ENCODE measurements at places on chromosomes 7 and 10. TPM values are rescaled to one million over a fixed set of nuclear protein-coding genes. Genes with fewer than 3 reads are reported as not detected.

- peak; percentile 86 for DNase-seq
Measured at GRCh38 chr7:22488643-22489462, 11.1 kb downstream of the STEAP1B start.

The OPALIN gene
- not detected for total RNA-seq

DNA sequence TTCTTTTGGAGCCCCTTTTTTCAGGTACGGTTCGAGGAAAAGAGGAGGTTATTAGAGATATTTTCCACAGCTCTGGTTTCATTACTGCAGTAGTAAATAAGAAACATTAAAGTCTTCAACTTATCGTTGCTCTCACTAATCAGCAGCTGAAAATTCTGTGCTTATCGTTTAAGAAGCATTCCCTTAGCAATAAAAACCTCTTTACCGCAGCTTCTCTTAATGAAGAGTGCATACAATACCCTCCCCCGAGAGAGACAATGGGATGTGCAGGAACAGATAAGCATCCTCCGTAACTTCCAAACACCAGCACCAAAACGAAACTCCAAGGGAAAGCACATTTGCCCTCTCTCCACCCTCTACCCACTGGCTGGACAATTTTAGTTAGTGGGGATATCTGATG, 384.5 kb downstream of the NEBL start:
- no peak for DNase-seq

- DNase-seq = no peak
Measured at GRCh38 chr7:16810112-16810511, 5.3 kb upstream of the AGR2 start.

The GBX1 gene
- total RNA-seq = not detected

GRCh38 chr7:157386979-157387800, 50.4 kb downstream of the DNAJB6 start:
- DNase-seq = peak; percentile 58

GRCh38 chr10:119026301-119027110, 3.0 kb upstream of the NANOS1 start:
- no peak for DNase-seq

- DNase-seq = no peak
Measured at GRCh38 chr7:134943785-134944400, 42.4 kb upstream of the AGBL3 start.

DNA sequence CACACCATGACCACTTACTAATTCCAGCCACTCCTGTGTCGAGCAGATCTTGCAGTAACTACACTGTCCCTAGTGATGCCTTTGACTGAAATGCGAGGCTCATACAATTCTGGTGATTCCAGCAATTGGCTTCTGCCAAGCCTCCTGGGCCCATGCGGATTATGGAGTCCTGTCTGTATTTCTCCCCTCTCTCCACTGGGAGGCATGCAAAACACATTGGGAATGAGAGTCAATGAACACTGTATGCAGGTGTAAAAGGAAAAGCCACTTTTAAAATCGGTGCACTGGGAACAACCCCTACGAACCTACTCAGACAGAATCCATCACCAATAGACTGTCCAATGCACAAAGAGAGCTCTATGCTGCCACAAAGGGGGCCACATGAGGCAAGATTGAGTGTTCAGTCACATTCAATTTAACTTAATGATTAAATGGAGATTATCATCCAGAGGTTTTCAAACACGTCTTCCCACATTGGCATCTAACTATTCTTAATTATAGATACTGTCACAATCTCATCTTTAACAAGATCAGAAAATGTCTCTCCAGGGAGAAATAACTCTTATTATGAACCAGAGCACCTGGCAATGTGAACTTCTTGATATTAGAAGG, 550.6 kb downstream of the GLRX3 start:
- no peak for DNase-seq

- no peak for DNase-seq
Measured at GRCh38 chr7:42939457-42940240, 7.5 kb downstream of the MRPL32 start.

- no peak for DNase-seq
Measured at GRCh38 chr7:11709196-11709595, 122.8 kb downstream of the THSD7A start.

DNA sequence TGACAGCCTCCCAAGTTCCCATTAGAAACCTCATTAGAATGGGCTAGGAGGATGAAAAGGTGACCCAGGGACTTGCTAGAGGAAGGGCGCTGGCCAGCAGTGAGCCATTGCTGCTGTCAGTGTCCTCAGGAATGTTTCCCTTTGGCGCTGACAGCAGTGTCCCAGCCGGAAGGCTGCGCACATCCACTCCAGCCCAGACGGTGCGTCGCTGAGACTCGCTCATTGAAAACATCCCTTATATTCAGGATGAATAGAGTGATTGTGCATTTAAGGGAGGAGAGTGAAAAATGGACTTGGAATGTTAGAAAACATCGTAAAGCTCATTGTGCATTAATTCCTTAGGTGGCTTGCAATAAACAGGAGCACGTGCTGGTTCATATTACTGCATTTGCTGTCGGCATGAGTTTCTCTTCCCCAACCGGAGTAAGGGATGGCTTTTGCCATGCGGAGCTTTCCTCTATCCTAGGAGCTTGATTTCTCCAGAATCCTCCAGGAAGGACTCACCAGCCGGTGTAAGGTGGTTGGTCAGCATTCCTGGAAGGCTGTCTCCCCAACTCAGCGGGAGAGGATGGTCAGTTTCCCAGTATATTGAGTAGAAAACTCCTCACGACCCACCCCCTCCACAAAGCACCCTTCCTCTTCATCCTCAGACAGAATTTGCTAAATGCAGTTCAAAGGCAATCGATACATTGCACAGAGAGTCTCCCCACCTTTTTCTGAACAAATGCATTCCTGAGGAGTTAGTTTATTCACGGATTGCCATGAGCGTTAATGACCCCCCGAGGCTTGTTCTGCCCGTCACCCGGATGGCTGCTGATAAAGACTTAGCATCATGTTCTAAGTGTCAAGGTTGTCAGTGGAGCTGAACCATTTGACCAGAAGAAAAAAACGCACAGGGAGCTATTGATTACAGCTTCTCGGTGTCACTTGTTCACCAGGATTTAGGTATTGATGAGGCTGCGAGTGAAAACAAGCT, 201.8 kb downstream of the EBF3 start:
- no peak for DNase-seq

DNA sequence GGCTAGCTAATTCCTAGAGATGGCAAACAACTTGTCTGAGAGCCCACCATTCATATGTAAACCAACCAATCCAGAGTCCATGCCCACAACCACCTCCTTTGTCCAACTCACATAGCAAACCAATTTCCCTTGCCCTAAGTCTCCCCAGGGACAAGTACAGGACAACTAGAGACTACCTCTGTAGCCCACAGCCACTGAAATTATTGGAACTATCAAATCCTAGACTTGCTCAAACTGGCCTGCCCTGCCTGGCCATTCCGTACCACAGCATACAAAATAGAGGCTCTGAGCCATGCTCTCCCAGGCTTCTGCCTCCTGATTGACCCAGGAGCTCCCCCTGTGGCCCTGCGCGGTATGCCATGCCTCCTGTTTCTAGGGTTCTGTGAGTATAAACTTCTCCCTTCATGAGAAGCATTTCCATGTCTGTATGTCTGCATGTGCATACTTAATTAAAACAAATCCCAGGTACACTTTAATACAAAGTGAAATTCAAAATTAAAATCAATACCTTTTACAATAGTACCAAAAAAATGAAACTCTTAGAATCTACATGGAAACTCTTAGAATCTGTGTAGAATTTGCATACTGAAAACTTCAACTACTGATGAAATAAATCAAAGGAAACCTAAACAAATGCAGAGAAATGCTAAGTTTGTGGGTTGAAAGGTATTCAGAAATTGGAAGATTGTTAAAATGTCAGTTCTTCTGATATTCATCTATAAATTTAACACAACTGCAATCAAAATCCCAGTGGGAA, 4.0 kb upstream of the HECW1 start:
- DNase-seq = peak; percentile 79

The CYTH3 gene
- total RNA-seq = 49.2 TPM

DNA sequence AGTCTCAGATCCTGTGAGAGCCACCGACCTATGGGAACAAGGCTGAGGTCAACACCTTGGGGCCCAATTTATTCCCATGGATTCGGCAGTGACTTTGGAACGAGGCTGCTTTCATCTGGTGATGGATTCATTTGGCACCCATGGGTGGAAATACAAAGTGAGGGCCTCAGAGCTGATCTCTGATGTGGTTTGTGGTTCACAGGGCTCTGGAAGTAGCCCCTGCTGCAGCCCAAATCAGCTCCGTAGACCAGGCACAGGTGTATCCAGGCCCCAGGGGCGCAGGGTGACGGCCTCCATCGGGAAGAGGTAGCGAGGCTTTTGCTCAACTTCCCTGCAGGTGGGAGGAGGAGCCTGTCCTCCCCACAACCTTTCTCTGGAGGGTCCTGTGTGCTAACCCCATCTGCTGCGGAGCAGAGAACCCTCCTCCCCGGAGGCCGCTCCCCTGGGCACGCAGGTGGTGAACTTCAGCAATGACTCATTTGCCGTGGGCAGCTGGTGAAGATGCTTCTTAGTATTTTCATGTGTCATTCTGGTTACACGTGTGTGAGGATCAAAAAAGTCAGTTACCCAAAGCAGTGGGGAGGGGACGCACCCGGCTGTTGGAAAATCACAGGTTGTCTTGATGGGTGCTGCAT, 7.5 kb upstream of the JAKMIP3 start:
- DNase-seq = no peak

The MDFIC gene
- 72.2 TPM for total RNA-seq

GRCh38 chr7:20521243-20521642, 94.2 kb upstream of the ABCB5 start:
- no peak for DNase-seq

- DNase-seq = no peak
Measured at GRCh38 chr10:71735709-71736569, 16.4 kb upstream of the C10orf105 start.

The SPDYE2 gene
- total RNA-seq = not detected

DNA sequence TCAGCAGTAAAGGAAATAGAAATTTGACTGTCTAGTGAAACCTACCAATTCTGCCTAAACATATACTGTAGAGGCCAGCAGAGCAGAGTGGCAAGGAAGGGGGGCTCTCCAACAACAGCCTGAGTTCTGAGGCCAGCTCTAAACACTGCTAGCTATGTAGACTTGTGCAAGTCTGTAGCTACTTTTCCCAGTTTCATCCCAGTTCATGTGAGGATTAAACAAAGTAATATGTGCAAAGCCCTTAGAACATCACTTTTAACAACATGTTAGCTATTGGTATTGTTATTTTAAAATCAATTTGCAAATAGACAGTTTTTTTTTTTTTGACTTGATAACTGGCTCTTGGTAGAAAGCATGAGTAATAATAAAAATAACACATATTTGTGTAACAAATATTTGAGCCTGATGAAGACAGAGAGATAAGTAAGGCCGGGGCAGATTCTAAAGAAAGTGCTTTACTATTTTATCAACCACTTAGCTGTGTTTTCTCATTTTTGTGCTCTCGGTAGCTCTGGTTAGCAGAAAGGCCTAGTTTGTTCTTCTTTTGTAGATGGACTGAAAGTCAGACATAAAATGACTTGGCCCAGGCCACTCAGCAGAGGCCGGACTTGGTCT, 9.3 kb downstream of the CHST12 start:
- DNase-seq = no peak

DNA sequence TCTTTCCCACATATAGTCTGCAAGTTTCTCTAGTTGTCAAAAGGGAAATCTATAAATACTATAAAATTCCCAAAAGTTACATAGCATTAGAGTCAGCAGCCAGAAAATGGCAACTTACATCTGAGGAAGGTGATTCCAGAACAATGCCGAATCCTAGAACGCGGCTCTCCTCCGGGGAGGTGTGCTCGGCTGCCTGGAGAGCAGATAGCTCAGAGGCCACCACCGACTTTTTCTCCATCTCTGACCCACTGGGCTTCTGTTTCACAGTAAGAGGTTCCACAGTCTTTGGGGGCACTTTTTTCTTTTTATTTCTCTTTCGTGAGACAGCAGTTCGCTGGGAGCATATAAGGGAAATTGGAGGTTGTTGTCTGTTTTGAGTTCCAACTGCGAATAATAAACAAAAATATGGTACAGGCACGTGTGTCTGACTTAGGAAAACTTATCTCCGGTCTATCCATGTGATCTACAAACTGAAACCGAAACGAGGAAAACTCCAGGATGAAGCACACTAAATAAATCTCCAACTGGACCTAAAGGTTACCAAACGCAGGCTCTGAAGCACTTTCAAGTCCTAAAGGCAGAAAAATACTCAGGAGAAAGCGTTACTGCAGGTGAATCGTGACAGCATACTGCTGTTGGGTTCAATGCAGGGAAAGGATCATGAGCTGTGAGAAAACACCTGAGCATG, 36.2 kb downstream of the BEND7 start:
- DNase-seq = no peak

GRCh38 chr10:110175406-110175805, 32.0 kb upstream of the MXI1 start:
- no peak for DNase-seq

GRCh38 chr10:4622384-4622783, 203.6 kb upstream of the AKR1E2 start:
- no peak for DNase-seq

The TWNK gene
- 5.4 TPM for total RNA-seq

DNA sequence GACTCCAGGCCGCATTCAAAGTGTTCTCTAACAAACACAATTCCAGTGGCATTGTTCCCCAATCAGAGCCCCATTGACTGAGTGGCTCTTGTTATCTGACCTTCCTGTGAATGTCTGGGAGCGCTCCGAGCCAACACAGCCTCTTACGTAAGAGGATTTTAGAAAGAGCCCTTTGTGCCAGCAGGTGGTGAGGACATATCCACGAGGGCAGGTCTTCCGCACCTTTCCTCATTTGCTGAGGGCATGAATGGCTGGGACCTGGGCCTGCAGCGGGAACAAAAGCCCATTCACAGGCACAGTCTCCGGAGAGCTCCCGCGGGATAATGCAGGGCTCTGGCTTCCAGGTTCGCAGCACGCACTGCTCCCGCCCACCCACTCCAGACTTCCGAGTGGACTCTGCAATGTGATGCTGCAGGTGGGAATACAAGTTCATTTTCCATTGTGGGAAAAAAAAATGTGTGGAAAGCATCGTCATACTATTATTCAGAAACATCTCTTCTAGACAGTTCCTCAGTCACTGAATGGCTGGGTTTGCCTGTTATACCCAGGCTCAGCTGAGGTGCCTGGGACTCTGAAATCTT, 295.0 kb upstream of the IGFBP3 start:
- no peak for DNase-seq

DNA sequence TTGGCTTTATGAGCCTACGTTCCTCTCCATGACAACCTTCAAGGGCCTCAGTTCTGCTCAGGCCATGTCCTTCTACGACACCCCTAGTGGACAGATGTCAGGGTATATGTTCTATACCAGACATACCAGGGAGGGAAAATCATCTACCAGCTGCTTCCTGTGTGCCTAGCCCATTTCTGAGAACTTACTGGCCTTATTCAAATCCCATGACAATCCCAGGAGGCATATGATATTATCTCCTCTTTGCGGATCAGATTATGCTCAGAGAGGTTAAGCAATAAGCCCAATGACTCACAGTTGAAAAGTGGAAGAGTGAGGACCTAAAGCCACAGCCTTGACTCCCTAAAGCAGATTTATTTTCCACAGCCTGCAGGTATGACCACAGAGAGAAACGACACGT, 139.3 kb downstream of the GLI3 start:
- DNase-seq = no peak

All from tibial nerve (tissue), 4 donors.